GM19239 (cell line): ENCODE measurements at places on chromosomes 12 and 14.

DNA sequence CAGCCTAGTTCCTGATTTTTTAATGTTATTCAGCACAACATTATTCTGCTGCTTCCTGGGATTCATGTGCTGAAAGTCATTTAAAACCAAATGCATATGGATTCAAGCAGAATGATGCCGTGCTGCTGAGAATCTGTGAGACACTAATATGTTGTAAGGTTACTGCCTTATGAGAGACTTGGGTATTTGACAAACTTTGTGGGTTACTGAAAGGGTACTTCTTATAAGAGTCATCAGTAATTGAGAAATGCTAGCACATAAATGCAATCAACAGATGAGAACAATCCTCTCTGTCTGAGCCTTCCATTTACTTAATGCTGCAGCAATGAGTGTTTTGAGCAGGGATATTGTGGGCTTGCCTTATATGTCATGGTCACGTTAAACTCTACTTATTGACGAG, 175.7 kb downstream of the NPAS3 start:
- no peak for DNase-seq

- DNase-seq = no peak
Measured at GRCh38 chr12:130097342-130097741, 64.9 kb upstream of the FZD10 start.

DNA sequence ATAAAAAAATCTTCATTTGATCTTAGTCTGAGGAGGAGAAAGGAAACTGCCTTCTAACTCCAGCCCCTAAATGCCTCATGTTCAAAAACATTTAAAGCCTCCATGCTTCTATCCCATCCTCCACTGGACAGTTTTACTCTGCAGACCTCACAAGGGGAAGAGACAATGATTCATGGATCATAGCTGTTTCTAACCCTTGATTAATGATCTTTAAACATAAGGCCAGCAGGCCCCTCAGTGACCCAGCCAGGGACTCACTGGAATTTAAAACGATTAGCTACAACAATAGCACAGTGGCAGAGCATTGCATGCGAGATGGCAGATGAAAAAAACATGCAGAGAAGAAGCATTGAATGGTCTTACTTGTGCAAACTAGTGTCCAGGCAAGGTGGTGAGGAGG, 6.0 kb downstream of the DCTN2 start:
- DNase-seq = no peak

GRCh38 chr14:29463727-29464395, 463.8 kb downstream of the PRKD1 start:
- DNase-seq = no peak

DNA sequence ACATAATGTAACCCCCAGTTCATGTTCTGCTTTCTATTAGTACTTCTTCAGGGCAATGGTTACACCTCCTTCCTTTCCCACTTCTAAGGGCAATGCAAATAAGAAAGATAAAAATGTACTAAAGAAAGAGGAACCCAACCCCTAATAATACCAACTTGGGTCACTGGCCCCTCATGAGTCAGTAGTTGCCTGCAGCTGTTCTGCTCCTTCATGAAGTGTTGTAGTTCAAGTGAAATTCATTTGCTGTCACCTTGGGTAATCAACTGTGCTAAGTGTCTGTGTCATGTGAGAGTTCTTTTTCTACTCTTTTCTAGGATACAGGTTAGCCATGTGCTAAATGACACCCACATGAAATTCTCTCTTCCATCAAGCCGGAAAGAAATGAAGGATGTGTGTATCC, 91.8 kb downstream of the PLXNC1 start:
- no peak for DNase-seq
